ENCODE measurements at places on chromosomes 2 and 18. TPM values are rescaled to one million over a fixed set of nuclear protein-coding genes. Genes with fewer than 3 reads are reported as not detected.

- H3K4me1 ChIP-seq, result peaks cover 4% of the 10 kb centered on the region
- DNase-seq, result no peak
- no peaks in the 10 kb centered on the region for H3K27me3 ChIP-seq
- no peaks in the 10 kb centered on the region for H3K36me3 ChIP-seq
- H3K27ac ChIP-seq, result no peak overlapping the region
- H3K4me3 ChIP-seq, result no peak overlapping the region
Measured at GRCh38 chr18:24209558-24209957, 70.7 kb downstream of the CABYR start.

DLX2 gene
- 0.28 TPM for total RNA-seq

RIT2 gene
- not detected for total RNA-seq

GRCh38 chr18:42654556-42654955 is 460.9 kb downstream of the RIT2 start:
- no peaks in the 10 kb centered on the region for H3K4me1 ChIP-seq
- H3K27me3 ChIP-seq, result no peaks in the 10 kb centered on the region

SERPINB7 gene
- not detected for total RNA-seq

- H3K4me1 ChIP-seq, result peaks cover 49% of the 10 kb centered on the region
- H3K4me3 ChIP-seq, result no peak overlapping the region
- H3K27me3 ChIP-seq, result peaks cover 7% of the 10 kb centered on the region
- no peak overlapping the region for H3K27ac ChIP-seq
- H3K36me3 ChIP-seq, result no peaks in the 10 kb centered on the region
- DNase-seq, result no peak
Measured at GRCh38 chr2:60510713-60511112, 42.7 kb downstream of the BCL11A start.

GRCh38 chr2:233423552-233423860 is 69.2 kb downstream of the DGKD start:
- no peak for DNase-seq
- H3K27me3 ChIP-seq, result peaks cover 3% of the 10 kb centered on the region
- H3K27ac ChIP-seq, result no peak overlapping the region
- H3K4me3 ChIP-seq, result no peak overlapping the region
- peaks cover 22% of the 10 kb centered on the region for H3K4me1 ChIP-seq

- no peak for DNase-seq
- no peak overlapping the region for H3K27ac ChIP-seq
- no peaks in the 10 kb centered on the region for H3K36me3 ChIP-seq
Measured at GRCh38 chr2:152354909-152355308, 19.9 kb downstream of the FMNL2 start.

TFPI gene
- 735 TPM for total RNA-seq
